ENCODE measurements at places on chromosomes 1 and 21.

GRCh38 chr21:26845066-26845758, at the start of gene ADAMTS1:
TSS of gene ADAMTS1 (minus strand) at chr21:26845409. CDS start at chr21:26844954, 455 bp downstream.
- DNase-seq: no peak

- DNase-seq: no peak
These were observed 54.3 kb downstream of the ABL2 start for GRCh38 chr1:179175011-179175841.

GRCh38 chr1:229318056-229318455, 24.8 kb downstream of the CCSAP start:
- DNase-seq: no peak

DNA sequence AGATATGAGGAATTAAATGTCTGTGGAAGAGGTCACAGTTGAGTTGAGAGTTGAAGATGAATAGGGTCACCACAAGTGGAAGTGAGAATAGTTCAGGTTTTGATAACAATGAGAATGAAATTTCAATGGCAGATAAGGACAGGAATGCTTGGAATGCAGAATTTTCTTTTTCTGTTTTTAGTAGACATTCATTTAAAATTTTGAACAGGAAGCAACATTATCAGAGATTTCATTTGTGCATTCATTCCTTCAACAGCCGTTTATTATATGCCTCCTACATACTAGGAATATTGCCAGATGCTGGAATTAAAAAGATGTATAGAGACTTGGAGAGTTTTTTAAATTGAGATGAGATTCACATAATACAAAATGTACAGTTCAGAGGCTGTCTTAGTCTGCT, 126.8 kb downstream of the ITSN1 start:
- DNase-seq: no peak

DNA sequence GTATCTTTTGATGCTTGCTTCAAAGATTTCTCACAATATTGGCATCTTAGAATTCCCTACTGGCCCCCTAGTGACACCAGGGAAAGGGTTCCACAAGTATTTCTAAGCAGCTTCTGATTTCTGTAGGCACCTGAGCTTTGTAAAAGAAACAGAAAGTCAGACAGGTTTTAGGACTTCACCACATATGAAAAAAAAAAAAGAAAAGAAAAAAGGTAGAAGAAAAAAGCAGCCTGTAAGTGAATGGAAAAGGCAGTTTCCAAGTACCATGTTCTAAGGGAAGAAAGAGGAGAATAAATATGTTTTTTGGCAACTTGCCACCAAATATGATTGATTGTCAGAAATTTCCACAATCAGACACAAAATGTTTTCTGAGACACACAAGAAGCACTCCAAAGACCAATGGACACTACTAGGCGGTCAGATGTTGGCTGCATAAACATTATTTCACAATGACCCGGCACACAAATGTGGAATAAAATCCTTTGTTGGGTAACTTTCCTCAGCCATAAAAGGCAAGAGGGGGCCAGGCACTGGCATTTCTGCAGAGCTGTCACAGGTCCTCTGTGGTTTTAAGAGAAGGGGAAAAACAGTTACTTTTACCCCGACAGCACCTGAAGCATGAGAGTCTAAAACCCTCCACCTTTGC, 12.7 kb upstream of the CPLANE2 start:
- no peak for DNase-seq

GRCh38 chr1:101170506-101171050, 66.2 kb upstream of the S1PR1 start:
- DNase-seq: no peak

DNA sequence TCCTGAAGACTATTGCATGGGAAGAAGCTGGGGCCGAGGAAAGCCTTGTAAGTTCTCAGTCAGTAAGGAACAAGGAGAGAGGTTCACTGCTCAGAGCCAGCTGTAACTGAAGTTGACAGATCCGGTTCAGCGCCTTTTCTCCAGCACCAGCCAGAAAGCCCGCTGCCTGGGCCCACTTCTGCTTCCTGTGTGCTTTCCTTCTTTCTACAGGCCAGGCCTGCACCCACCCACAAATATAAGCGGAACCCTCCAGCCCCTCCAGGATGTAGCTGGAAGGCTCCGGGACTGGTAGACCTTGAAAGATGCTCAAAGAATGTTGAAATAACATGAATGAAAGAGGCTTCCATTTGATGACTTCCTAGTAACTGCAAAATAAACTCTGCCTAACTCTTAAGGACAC, 38.8 kb downstream of the PARP1 start:
- DNase-seq: no peak

DNA sequence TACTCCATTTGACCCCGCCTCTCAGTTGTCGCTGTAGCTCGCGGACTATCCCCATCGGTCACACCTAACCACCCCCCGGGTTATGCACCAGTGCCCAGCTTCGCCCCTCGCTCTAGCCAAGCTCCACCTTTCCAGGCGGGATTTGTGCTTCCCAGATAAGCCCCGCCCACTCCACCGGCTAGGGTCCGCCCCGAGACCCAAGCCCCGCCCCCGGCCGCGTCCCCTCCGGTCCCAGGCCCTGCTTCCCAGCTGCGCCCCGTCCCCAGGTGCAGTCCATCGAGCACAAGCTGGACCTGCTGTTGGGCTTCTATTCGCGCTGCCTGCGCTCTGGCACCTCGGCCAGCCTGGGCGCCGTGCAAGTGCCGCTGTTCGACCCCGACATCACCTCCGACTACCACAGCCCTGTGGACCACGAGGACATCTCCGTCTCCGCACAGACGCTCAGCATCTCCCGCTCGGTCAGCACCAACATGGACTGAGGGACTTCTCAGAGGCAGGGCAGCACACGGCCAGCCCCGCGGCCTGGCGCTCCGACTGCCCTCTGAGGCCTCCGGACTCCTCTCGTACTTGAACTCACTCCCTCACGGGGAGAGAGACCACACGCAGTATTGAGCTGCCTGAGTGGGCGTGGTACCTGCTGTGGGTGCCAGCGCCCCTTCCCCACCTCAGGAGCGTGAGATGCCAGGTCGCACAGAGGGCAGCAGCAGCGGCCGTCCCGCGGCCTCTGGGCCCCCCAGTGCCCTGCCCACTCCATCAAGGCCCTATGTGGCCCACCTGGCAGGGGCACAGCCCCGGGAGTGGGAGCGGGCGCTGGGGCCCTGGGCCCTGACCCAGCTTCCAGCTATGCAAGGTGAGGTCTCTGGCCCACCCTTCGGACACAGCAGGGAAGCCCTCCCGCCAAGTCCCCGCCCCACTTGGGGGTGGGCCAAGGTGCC, 23.9 kb downstream of the CITED4 start:
- no peak for DNase-seq

- no peak for DNase-seq
These were observed 49.0 kb downstream of the MRPL37 start for GRCh38 chr1:54248966-54249365.

GRCh38 chr1:84758968-84759491, 68.8 kb upstream of the SSX2IP start:
- no peak for DNase-seq

DNA sequence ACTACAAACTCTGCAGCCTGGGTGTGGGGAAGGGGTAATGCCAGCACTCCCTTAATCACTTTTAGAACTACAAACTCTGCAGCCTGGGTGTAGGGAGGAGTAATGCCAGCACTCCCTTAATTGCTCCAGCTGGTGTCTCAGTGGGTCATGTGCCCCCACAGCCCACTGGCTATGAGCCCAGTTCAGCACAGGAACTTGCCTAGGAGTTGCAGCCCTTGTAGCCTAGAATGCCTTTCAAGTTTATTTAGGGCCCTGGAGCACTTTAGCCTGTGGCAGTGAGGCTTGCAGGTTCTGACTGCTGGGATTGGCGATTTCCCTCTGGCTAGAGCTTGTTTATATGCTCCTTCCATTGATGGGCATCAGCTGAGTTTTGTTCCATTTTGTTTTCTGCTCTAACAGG, 17.1 kb downstream of the VN1R5 start:
- DNase-seq: no peak

DNA sequence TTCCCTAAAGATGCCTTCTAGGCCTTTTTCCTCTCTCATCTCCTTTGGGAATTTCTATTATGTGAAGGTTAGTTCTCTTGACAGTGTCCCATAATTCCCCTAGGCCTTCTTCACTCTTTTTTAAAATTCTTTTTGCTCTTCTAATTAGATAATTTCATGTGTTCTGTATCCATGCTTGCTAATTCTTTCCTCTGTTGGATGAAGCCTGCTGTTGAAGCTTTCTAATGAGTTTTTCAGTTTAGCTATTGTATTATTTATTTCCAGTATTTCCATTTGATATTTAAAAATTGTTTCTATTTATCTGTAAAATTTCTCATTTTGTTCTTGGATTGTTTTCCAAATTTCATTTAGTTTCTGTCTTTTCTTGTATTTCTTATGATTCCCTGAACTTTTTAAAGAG, 28.5 kb upstream of the FAM163A start:
- no peak for DNase-seq

DNA sequence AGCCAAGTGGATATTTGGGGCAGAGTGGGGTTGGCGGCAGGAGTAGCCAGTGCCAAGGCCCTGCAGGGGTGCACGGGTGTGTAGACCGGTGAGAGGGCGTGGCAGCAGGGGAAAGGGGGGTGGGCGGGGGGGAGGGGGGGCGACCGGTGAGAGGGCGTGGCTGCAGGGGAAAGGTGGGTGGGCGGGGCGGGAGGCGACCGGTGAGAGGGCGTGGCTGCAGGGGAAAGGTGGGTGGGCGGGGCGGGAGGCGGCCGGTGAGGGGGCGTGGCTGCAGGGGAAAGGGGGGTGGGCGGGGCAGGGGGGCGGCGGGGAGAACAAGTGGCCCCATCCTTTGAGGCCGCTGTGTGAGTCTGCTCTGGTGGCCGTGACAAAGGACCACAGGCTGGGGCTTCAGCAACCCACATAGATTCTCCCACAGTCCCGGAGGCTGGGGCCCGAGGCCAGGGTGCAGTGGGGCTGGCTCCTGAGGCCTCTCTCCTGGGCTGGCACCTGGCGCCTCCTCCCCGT, 25.8 kb downstream of the RRP1 start:
- no peak for DNase-seq

DNA sequence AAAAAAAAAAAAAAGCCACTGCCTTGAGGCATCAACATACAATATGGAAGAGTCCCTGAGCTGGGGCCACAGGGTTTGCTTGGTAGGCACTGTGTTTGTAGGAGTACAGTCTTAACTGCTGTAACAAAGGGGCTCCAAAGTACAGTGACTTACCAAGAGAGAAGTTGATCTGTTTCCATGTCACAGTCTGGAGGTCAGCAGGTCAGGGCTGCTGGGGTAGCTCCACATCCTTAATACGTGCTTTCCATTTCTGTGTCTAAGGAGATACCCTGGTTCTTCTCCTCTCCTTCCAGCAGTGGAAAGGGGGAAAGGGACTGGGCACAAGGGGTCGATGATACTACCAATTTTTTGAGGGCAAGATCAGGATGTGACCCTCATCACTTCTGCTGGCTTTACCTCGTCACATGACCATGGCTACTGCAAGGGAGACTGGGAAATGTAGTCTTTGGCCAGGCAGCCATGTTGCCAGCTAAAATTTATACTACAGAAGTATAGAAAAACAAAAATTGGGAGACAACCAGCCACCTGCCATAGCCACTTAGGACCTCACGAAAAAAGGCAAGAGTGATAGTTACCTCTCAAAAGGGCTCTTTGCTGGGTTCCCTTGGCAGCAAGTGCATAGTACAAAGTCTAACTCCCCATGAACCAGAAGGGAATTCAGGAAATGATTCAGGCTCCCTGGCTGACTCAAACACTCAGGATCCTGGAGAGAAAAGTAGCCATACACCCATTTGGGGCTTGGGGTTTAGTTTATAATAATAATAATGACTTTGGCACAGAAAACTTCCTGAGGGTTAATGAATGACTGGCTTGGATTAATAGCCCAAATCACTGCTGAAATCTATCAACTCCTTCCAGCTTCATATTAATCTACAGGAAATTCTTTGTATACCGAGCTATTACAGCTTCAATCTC, 52.7 kb upstream of the ATP5PO start:
- DNase-seq: no peak

DNA sequence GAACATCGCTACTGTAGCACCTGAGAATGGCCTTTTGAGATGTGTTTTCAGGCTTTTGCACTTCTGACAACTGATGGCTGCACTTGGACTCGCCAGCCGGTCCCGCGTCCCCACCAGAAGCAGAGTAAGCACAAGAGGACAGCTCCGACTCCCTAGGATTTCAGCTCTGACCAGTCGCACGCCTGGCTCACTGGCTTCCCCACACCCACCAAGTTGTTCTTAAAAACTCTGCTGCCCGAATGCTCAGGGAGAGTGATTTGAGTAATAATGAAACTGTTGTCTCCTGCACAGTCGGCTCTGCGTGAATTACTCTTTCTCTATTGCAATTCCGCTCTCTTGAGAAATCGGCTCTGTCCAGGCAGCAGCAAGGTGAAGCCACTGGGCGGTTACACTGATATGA, 40.2 kb upstream of the NLRP3 start:
- DNase-seq: no peak
